ENCODE measurements at places on chromosomes 5 and 9.

- no peak for DNase-seq
Observed at GRCh38 chr5:122229551-122229950, 82.5 kb upstream of the SNCAIP start.

DNA sequence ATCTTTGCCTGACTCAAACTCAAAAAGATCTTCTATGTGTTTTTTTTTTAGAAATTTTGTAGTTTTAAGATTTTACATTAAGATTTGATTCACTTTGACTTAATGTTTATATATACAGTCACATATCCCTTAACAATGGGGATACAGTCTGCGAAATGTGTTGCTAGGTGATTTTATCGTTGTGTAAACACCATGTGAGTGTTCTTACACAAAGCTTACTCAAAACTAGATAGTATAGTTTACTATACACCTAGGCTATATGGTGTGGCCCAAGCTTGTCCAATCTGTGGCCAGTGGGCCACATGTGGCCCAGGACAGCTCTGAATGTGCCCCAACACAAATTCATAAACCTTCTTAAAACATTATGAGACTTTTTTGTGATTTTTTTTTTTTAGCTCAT lies 131.9 kb downstream of the CWC27 start:
- DNase-seq: no peak

- no peak for DNase-seq
Observed at GRCh38 chr9:98851730-98852459, 44.4 kb downstream of the GALNT12 start.

DNA sequence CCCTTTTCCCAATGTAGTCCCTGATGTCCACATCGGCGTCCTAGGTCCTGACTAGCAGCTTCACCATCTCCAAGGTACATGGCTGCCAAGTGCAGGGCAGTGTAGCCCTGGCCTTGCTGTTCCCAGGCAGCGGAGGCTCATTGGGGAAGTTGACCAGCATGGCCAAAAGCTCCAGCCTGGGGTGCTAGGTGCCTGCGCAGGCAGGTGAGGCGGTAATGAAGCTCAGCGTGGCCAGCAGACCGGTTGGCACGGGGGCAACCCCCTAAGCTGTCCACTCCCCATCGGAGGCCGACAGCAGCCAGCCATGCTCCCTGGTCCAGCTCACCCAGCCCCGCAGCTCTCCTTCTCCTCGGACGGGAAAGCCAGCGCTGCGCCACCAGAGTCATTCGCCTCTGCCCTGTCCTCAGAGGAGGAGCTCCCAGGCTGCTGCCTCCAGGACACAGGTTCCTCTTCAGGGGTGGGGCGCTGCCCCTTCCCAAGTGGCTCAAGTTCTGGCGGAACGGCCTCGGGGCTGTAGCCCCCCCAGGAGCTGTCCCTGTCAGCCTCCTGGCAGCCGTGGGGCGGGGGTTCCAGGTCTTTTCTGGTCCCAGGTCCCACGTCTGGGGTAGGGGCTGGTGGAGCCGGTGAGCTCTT lies 1218.2 kb downstream of the FOXD4L5 start:
- no peak for DNase-seq

DNA sequence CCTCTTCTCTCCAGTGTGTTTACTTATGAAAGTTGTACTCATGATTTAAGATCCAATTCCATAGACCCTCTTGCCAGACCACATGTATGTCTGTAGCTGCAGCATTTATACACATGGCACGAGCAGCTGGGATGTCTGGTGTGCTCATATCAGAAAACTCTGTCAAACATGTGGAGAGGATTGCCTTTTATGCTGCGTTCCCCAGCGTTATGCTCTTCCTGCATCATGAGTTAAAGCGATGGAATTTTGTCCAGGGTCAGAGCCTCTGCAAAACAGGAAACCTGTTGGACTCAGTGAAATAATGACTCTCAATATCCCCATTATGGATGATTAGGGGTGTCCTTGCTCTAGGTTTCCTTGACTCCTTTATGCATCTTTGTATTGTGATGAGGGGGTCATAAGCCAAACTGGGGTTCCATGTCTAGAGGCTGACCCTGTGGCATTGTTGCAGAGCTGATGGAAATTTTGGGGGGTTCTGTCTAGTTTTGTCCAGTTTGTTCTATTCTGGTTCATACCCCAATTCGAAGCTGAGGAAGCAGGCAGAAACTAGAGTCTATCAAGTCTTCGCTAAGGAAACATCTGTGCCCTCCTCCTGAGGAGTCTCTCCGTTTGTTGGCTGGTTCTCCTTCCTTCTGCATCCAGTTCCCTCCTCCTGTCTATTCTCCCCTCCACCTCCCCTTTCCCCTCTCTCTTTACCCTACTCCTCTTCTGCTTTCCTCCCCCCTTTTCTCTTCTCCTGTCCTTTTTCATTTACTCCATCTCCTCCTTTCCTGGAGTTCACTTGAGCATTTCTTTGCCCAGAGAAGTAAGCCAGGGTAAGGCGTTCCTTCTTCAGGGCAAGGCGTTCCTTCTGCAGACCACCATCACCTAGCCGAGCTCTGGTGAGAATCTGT lies 252.8 kb downstream of the MAST4 start:
- DNase-seq: peak; percentile 43

DNA sequence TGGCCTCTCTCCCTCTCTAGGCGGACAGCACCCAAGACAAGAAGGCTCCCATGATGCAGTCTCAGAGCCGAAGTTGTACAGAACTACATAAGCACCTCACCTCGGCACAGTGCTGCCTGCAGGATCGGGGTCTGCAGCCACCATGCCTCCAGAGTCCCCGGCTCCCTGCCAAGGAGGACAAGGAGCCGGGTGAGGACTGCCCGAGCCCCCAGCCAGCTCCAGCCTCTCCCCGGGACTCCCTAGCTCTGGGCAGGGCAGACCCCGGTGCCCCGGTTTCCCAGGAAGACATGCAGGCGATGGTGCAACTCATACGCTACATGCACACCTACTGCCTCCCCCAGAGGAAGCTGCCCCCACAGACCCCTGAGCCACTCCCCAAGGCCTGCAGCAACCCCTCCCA lies 102.5 kb downstream of the PPARGC1B start:
- no peak for DNase-seq

DNA sequence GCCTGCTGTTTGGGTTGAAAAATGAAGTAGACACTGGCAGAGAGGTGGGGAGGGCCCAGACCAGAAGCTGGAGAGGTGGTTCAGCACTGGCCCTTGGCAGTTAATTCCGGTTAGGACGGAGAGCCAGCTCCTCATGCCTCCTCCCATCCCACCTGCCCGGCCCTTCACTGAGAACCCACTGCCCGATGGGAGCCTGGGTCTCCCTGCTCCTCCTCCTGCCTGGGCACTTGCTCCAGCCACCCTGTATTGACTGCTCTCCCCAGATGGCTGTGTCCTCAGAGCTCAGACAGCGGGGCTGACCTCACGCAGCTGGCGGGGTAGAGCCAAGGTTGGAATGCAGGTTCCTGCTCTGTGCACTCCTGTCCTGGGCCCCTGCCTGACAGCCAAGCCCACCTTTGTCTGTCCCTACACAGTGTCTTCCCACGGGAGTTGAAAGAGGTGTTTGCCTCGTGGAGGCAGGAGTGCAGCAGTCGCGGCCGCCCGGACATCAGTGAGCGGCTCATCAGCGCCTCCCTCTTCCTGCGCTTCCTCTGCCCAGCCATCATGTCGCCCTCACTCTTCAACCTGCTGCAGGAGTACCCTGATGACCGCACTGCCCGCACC lies 114.7 kb downstream of the DAB2IP start:
- no peak for DNase-seq

GRCh38 chr5:115329475-115329874 lies 33.0 kb upstream of the CCDC112 start:
- DNase-seq: no peak

GRCh38 chr9:108093773-108094675 lies 604.5 kb upstream of the KLF4 start:
- DNase-seq: peak; percentile 52

GRCh38 chr9:134570151-134570621 lies 71.4 kb upstream of the COL5A1 start:
- peak; percentile 54 for DNase-seq

- DNase-seq: peak; percentile 33
Observed at GRCh38 chr5:142872795-142873194, 102.6 kb downstream of the ARHGAP26 start.

GRCh38 chr9:108162664-108163063 lies 673.1 kb upstream of the KLF4 start:
- DNase-seq: peak; percentile 92

GRCh38 chr9:133619791-133620190 lies 10.6 kb upstream of the FAM163B start:
- DNase-seq: no peak

DNA sequence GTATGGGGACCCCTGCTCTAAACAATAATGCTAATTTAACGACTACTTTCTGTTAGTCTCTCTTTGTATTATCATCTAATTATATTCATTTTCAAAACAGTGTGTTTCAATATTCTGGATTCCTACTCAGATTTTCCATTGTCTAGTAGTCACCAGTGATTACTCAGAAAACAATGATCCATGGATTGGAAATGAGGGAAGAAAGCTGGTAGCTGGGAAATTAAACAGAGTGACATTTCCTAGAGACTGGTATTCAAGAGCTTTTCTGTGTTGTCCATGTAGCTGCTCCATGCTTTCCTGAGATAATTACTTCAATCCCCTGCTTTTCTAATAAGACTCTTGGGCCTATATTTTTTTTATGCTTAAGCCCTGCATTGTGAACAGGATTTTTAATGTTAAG lies 1862.1 kb upstream of the C9orf72 start:
- DNase-seq: no peak

- DNase-seq: no peak
Observed at GRCh38 chr5:6720561-6720921, 7.3 kb downstream of the TENT4A start.

GRCh38 chr5:86665984-86666760 lies 48.4 kb downstream of the COX7C start:
- DNase-seq: no peak

- DNase-seq: no peak
Observed at GRCh38 chr9:77985996-77986395, 45.6 kb downstream of the GNAQ start.

DNA sequence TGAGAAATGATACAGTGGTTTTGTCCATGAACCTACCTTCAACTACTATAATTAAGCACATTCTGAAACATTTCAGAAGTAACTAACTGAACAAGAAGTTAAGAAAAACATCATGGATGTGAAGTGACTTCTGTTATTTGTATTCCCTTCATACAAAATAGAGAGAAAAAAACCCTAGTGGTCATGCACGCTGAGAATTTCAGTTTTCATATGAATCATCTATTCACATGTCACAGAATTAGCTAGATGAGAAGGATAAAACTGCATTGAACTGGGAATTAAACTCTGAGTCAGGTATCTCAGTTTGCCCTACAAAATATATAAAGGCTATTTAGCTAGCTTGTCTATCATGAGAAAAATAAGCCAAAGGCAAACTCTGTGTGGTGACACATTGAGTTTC lies 451.8 kb upstream of the FTMT start:
- DNase-seq: no peak

DNA sequence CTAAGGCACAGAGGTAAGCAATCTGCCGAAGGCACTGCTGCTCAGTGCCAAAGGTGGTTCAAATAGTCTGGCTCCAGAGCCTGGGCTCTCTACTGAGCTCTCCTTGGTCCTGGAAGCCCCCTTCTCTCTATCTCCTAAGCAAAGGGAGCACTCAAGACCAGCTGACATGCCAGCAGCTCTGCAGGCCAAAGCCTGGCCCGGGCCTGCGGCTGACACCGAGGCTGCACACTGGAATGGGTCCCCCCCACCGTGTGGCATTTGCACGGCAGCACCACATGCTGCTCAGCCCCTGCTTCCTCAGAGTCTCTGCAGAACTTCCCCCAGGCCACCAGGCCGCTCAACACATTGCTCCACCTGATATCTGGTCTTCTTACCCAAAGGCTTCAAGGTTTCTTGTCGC lies 57.8 kb upstream of the GOLPH3 start:
- no peak for DNase-seq

GRCh38 chr9:84755380-84755779 lies 85.9 kb downstream of the NTRK2 start:
- DNase-seq: no peak

GRCh38 chr9:6630502-6631206 lies 14.9 kb downstream of the GLDC start:
- DNase-seq: no peak

GRCh38 chr9:73168298-73168934 lies 16.8 kb downstream of the ANXA1 start:
- no peak for DNase-seq

GRCh38 chr5:124438903-124439281 lies 307.5 kb downstream of the ZNF608 start:
- no peak for DNase-seq

DNA sequence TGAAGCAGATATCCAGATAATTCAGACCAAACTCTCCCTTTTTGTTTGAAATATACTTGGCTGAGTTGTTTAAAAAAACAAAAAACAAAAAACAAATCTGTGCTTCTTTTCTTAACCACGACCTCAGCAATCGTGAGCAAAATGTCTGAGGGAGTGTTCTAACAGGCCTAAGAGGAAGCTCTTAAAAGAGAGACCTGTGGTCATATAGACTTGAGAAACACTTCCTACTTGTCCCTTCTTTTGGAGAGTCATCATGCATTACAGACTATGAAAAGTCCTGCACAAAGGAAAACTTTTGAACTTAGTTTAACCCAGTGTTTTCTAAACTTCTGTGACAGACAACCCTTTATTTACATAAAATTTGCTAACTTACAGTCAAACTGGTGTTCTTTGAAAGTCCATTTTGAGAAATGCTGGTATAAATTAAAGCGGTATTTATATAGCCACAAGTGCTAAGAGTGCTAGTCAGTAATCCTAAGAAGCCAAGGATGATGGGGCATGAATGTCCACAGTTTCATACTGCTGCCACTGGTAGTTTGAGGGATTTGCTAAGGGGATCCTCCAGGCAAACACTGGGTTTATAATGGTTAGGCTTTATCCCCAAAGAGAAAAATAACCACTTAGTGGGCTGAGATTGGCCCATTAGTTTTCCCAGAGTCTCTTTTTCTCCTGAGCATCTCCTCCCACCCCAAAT lies 199.8 kb downstream of the LRRC70 start:
- DNase-seq: no peak
